M059J (cell line): ENCODE measurements at places on chromosomes 1 and 21. TPM values are rescaled to one million over a fixed set of nuclear protein-coding genes. Genes with fewer than 3 reads are reported as not detected.

GRCh38 chr1:94796266-94796665 is 23.9 kb upstream of the SLC44A3 start:
- peak; percentile 31 for DNase-seq

- peak; percentile 50 for DNase-seq
Measured at GRCh38 chr1:209643285-209644020, 8.8 kb downstream of the LAMB3 start.

- DNase-seq: peak; percentile 98
Measured at GRCh38 chr1:199272628-199273086, 633.8 kb downstream of the PTPRC start.

DNA sequence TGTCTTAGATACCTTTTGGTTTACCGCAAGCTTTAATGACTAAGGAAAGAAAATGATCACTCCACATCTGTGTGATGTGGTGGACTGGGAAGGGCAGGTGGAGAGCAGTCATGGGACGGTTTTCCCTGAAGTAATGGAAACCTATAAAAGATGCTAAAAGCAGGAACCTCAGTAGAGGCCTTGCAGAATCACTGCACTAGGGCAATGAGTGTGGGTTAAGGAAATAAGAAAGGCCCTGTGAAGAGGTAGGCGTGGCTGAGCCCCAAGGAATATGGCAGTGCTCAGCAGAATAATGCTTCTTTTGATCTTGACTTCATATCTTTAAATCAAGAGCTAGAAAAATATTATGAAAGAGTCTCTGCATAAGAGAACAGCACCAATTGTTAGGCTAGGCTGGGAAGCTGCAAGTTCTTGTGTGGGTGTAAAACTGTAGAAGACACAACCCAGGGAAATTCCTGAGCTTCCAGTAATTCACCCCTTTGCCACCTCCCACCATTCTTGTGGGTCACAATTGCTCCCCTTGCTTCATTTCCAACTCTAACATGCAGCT is 49.9 kb downstream of the CLCA4 start:
- no peak for DNase-seq

DNA sequence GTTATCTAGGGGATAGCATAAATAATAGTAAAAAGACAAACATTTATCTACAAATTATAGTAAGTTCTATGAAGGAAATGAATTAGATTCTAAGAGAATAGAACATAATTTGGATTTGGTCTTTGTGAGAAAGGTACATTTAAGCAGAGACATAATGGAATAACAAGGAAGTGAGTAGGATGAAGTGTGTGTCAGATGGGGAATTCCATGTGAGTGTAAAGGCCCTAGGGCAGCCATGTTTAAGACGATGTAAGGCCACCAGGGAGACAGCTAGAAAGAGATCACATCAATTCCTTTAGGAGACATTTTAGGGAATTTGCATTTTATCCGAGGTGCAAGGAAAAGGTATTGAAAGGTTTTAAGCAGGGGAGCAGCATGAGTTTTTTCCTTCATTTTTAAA is 33.8 kb upstream of the ELAVL4 start:
- no peak for DNase-seq

- DNase-seq: peak; percentile 44
Measured at GRCh38 chr21:26945916-26946675, 20.8 kb downstream of the ADAMTS5 start.

GRCh38 chr1:167642501-167642826 is 12.4 kb downstream of the RCSD1 start:
- DNase-seq: no peak

GRCh38 chr1:54600947-54601721 is 22.2 kb downstream of the FAM151A start:
- no peak for DNase-seq

GRCh38 chr1:40987439-40988276 is 8.2 kb downstream of the CTPS1 start:
- no peak for DNase-seq

GRCh38 chr1:44808063-44808937 is at the start of gene BTBD19:
Gene BTBD19, plus strand, starts transcription at chr1:44808523. Its CDS starts 298 bp downstream, at chr1:44808821.
- DNase-seq: peak; percentile 92

DNA sequence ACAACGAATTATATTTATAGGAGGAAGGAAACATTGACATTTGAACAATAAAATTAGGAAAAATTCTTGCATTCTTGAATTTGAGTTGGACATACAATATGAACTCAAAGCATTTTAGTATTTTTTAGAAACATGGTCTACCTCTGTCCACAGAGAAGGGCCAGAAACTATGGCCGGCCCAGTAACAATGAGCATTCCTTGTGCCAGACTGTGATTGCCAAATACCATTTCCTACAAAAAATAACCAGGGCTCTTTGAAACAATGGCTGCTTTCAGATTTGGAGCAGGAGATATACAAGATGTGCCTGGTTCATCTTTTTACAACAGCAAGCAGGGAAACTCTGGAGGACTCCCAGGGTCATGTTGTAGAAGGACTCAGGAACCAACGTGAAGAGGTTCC is 38.4 kb downstream of the NOS1AP start:
- DNase-seq: no peak

DNA sequence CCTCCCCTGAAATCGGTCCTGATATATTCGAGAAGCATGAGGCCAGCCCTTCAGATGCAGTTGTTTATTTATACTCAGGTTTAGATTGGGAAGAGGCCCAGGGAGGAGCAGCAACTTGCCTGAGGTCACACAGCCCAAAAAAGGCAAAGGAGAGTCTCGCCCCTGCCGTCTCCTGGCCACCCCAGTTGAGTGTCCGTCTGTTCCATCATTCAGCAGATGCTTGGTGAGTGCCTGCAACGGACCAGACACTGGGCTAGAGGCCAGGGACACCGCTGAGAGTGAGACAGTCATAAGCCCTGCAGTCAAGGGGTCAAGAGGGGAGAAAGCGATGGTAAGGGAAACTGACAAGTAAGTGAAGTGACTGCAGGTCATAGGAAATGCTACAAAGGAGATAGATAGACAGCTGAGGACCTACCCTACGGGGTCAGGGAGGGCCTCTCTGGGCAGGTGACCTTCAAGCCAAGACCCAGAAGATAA is 15.4 kb upstream of the SELENON start:
- peak; percentile 85 for DNase-seq

- DNase-seq: no peak
Measured at GRCh38 chr21:33372582-33372981, 30.6 kb upstream of the IFNGR2 start.

GRCh38 chr1:182595641-182596240 is 6.7 kb upstream of the RNASEL start:
- DNase-seq: peak; percentile 48

GRCh38 chr1:204678721-204679475 is 6.6 kb downstream of the LRRN2 start:
- no peak for DNase-seq

- DNase-seq: no peak
Measured at GRCh38 chr1:10173582-10173981, 36.8 kb upstream of the KIF1B start.

- DNase-seq: peak; percentile 38
Measured at GRCh38 chr1:62438163-62438562, 1.3 kb downstream of the USP1 start.

DNA sequence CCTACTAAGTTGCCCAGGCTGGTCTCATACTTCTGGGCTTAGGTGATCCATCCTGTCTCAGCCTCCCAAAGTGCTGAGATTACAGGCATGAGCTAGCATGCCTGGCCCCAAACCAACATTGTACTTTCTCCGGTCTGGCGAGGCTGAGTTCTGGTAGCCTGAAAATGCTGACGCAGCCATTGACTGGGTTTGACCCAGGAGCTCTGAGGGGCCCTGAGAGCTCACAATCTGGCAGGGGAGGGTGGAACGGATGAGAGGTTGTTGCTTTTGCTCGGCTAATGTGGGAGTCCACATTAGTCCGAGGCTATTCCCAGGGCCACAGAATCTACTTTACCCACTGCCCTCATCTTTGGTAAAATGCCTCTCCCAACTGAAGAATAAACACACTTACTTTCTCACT is 35.1 kb upstream of the PARP1 start:
- DNase-seq: peak; percentile 52

DNA sequence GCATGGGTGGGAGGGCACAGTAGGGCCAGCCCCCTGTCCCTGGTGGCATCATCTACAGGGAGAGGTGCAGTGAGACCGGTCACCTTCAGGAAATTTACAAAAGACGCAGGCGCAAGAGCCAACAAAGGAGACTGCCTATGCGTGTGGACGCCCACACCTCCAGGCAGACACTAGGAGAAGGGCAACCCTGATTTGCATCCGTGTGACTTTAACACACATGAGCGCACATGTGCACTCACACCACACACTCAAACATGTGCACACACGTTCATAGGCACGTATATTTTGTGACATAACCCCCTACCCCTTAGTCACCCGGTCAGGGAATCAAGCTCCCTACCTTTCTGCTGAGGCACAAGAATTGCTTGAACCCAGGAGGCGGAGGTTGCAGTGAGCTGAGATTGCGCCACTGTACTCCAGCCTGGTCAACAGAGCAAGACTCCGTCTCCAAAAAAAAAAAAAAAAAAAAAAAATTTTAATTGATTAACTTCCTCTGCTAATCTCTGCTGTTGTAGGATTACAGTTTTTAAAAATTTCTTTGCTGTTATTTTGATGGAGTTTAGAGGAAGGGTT is 84.7 kb upstream of the SLC25A33 start:
- no peak for DNase-seq

DNA sequence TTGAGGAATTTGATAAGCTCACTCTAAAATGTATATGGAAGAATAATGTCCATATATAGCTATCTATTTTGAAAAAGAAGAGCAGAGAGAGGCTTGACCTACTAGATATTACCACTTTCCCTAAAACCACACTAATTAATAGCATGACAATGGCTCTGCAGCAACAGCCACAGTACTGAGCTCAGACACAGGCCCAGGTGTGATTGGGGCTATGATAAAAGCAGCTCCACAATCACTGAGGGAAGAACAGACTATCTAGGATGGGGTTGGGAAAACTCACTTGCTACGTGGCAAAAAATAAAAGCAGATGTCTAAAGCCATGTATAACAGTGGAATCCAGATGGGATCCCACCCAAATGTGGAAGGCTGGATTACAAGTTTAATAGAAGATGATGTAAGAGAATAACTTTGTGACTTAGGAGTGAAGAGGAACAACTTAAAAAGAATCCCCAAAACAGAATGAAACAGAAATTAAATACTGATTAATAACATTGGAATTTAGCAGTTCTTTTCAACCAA is 80.8 kb upstream of the RAB4A start:
- DNase-seq: no peak

Gene ENAH
- total RNA-seq: 69.5 and 71.7 TPM in 2 replicates

Gene OR2L2
- not detected in 2 replicates for total RNA-seq

Gene ZBTB48
- 5.8 and 20.0 TPM in 2 replicates for total RNA-seq

Gene PODN
- not detected in 2 replicates for total RNA-seq

Gene ELOVL1
- 152 and 164 TPM in 2 replicates for total RNA-seq

Gene GABPB2
- total RNA-seq: 6.2 and 11.4 TPM in 2 replicates

Gene CFHR5
- total RNA-seq: not detected in 2 replicates

Gene CFHR4
- total RNA-seq: not detected in 2 replicates

Gene PRAMEF26
- not detected in 2 replicates for total RNA-seq
